Ascending aorta (tissue), 2 donors: ENCODE measurements at places on chromosomes 3 and 15.

GRCh38 chr15:77514641-77515402, 94.1 kb downstream of the HMG20A start:
- DNase-seq = no peak

GRCh38 chr3:110494728-110495127, 576.9 kb upstream of the NECTIN3 start:
- DNase-seq = no peak

DNA sequence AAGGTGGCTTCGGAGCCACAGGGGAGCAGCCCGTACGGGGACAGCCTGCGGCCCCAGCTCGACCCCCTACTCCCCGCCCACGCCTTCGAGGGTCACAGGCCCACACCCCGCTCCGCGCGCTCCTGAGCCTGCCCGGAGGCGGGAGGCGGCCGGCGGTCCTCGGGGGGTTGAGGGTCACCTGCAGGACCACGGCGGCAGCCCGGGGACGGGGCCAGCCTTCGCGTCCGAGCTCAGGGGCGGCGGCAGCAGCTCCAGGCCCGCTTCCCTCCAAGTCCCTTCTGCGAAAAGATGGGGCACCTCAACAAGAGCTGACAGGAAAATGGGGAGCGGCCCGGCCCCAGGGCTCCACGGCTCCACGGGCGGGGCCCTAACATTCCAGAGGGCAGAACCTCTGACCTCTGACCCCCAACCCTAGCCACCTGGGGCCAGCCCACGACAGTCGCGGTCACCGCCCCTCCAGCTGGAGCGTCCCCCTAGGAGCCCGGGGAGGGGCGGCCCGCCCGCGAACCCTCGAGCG, 428 bp downstream of the LYSMD4 start:
- DNase-seq = no peak

DNA sequence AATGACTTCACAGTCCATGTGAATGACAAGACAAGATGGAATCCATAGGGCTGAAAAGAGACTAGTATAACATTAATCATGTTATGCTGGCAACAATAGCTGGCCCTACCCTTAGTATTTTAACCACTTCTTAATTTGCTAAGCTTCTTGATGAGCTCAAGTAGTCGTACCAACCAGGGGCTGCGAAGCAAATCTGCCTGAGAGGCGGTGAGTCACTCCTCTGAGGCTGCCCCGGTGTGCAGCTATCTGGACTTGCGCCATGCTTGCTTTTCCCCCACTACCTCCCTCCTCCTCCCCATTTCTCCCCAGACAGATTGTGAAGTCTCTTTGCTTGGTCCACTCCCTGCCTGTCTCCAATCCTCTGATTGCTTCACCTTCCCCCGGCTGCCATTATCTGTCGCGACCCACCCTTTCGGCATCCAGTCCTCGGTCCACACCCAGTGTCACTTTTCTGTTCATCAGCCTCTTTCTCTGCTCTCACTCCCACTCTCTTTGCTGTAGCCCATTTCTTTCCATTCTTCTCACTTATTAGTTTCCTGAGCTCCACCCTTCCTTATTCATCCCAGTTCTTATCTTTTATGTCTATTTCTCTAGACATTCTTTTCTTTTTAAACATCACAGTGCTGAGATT, 42.7 kb downstream of the DUT start:
- no peak for DNase-seq

DNA sequence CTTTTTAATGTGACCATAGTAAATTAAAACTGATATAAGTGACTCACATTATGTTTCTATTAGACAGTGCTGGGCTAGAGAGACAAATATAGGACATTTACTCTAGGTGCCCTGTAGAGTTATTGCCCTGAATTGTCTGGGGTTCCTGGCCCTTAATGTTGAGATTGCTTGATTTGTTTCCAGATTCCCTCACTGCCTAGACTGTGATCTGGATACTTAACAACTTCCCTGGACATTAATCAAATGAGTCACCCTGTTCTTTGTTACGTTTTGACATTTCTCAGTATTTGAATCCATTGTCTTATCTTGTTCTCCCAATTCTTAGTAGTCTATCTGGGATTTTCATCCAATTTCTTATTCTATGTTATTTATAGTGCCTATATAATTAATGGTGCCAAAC, 65.8 kb downstream of the DTWD1 start:
- DNase-seq = no peak

DNA sequence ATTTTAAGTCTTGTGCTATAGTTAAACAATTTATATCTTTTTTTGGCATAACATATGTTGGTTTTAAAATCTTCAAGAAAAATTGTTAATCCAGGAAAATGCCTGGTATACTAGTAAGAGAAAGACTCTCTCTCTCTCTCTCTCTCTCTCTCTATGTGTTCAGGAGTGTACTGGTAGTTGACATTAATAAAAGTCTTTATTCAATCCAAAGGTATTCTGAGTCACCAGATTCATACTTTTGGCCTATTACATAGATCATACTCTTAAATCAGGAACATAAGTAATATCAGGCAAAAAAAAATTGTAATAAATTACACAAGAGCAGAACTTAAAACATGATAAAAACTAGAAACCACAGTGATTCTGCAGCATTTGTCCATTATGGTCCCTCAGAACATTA, 70.2 kb downstream of the TFG start:
- no peak for DNase-seq

DNA sequence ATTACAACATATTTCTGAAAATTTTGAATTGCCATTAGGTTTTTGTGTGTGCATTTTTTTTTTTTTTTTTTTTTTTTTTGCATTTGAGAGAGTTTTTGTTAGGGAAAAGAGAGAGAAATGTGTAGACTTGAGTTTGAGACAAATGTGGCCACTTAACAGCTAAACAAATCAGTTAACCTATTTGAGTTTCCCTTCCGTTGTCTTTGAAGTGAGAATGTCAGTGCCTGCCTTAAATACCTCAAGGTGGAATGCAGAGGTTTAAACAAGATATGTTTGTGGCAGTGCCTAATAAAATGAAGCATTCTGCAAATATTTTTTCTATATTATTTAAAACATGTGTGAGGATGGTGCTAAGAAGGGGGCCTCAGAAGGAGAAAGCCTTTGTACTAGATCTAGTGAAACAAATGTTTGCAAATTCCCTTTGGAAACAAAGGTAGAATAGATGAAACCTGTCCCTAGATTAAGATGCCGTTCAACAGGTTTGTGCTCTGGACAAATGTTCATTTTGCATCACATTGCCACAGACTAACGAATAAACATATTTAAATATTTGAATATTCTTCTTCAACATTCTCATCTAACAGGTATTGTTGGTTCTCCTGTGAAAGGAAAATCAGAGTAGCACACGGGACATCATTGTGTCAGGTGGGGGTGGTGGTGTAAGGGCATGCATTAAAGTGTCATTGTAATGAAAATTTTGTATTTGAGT, 80.7 kb downstream of the SATB1 start:
- DNase-seq = no peak

DNA sequence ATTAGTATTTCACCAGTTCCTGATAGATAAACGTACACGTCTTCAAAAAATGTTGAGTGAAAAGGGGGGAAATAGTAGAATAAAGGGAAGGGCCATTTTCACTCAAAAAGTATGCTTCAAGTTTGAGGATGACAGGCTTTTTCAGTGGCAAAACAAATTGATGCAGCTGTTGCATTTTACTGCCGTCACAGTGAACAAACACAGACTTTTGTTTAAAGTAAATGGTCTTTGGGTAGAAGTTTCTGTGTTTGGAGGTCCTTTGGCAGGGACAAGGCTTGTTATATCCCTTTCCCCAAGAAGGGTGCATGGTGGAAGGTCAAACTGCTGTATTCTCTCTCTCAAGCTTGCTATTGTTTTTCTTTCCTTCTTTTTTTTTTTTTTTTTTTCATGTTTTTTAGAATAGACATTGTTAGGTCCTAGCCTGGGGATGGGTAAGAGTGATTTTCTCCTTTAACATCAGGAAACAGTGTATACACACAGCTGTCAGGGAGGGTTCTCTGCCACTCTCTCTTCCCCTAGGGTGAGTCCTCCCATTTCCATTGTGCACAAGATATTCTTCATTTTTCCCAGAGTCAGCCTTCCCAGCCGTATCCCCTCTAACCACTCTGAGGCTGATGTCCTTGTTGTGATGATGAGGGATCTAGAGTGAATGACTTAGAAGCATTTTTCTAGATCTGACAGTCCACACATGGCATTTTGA, 6.6 kb upstream of the SUCNR1 start:
- no peak for DNase-seq

DNA sequence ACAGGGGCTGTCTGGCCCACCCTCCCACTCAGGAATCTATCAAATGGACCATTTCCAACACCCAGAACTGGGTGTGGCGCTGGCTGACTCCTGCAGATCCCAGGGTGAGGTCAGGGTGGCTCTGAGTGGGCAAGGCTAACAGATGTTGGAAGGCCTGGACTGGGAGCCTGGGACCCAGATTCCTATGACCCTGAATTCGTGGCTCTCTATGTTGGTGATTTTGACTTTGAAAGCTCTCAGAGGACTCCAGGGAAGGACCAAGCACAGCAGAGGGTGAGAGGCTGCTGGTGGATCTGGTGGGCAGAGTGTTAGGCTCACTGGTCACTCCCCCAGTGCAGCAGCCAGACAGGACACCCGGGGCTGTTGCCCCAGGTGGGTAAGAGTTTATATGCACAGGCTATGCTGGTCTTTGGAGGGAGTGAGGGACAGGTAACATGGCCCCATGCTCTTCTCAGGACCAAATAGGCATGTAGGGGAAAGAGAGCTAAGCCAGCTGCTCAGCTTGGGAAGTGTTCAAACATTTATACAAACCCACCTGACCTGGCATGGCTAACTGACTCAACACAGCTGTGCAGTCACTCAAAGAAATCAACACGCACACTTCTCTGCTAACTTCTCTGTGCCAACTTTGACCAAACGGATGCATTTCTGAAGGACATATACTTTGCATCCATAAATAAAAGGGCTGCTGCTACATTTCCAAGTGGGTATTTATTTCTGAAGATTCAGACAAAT, 62.6 kb upstream of the RAB6B start:
- no peak for DNase-seq

DNA sequence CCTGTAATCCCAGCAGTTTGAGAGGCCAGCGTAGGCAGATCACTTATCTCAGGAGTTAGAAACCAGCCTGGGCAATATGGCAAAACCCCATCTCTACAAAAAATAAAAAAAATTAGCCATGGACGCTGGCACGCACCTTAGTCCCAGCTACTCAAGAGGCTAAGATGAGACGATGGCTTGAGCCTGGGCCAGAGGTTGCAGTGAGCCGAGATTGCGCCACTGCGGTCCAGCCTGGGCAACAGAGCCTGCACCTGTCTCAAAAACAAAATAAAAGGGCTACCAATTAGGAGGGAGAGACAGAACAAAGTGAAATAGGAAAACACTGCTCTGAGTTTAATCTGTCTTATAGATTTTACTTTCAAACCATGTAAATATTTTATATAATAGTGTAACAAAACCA, 33.8 kb downstream of the MSL2 start:
- no peak for DNase-seq

- no peak for DNase-seq
Measured at GRCh38 chr3:159627634-159628033, 361.0 kb upstream of the IL12A start.

- no peak for DNase-seq
Measured at GRCh38 chr3:69983546-69984265, 15.8 kb upstream of the SAMMSON start.

- DNase-seq = no peak
Measured at GRCh38 chr15:51756482-51756881, 5.1 kb downstream of the TMOD2 start.

DNA sequence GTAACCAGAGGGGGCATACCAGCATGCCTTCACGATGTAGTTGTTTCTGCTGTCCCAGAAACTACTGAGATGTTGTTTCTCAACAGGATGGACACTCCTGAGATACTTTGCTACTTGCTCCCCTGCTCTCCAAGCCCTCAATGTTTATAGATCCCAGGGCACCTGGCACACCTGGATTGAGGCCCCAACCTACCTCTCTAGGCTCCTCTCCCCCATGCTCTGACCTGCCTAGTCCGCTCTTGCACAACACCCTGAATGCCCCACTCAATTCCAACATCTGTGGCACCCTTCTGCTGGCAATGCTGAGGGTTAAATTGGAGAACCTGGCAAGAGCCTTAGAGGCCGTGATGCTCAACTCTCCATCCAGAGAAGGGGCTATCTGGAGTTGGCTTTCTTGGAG, 42.5 kb upstream of the ANKRD34C start:
- no peak for DNase-seq

DNA sequence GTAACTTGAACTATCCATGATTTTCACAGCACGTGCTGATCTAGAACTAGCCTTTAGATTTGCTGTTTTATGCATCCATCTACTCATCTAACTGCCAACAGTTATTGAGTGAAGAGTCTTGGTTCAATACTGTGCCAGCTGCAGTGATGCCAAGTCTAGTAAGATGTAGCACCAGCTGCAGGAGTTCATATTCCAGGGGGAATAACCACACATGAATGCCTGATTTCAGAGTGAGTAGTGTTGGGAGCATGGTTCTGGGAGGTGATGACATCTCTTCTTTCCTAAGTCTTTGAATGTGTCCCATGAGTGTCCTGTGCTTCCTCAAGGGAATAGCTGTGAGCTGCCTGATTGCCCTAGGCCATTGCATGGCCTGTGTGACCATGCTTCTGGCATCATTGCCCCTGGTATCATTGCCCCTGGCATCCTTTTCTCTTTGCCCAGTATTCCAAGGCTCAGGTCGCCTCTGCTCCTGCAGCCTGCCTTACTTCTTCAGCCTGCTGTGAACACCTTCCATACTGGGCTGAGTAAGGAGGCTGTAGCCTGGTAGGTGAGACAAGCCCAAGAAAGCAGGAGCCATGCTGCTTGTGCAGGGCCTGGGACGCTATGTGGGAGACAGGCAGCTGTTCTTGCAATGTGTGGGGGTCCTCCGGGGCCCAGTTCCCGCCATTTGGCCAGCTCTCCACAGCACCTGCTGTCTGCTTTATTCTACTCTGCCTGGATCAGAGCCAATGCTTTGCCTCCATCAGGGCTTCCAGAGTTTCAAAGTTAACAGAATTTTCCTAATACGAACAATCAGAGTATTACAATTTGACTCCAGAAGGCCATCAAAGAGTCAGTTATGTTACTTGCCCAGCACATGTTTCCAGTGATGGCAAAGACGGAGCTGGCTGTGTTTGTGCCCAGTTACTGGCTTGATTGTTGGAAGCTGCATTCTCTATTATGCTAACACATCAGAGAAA, 73.2 kb downstream of the CLSTN2 start:
- no peak for DNase-seq

DNA sequence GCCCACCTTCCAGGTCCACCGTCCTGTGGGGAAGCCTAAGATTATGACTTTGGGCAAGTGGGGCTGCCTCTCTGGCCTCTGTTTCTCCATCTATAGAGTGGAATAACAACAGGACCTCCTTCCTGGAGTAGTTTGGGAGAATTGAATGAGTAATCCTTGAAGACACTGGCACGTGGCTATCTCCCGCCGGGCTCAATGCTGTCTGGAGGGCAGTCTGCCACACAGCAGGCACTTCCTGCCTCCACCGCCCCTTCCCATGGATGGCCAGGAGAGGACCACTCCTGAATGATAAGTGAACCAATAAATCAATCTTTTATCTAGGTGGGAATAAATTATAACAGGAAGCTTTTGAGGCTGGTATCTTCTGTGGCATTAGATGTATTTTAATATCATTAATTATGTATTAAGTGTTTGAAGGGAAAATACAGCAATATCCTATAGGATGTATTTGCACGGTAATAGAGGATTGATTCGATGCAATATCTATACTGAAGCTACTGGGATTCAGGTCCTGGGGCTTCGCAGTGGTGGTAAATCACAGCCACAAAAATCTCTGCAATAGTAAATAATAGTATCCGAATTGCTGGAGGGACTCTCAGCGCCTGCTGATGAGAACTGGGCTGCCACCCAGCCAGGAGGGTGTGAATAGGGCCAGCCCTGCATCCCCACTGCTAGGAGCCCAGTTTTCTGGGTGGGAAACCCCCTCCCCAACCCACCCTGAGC, 15.9 kb downstream of the MEGF11 start:
- DNase-seq = no peak
